ENCODE measurements at places on chromosomes 13 and 19.

DNA sequence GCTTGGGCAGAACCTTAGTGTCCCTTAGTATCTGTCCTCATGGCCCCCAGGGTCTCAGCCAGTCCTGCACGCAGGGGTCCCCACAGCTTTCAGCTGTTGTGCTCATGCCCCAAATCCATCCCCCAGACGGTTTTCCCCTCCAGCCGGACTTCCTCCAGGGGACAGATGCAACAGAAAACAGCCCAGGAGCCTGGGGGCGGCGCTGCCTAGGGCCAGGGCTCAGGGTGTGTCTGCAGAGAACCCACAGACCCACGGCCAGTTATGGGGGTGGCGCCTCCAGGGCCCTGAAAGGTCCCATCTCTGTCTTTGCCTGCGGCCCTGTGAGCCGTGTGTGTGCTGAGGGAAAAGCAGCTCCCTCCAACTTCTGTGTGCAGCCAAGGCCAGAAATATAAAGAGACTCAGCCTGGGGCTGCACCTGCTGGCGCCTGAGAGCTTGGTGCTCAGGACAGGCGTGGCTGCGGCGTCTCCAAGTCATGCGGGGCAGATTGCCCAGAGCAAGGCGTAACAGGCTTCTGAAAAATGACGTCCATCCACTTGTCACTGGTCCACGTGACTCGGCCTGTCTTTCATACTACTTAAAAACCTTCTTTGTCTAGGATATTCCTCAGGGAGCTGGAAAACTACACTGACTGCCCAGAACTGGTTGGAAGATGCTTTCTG lies 22.1 kb upstream of the F7 start:
- DNase-seq, result peak; percentile 95

DNA sequence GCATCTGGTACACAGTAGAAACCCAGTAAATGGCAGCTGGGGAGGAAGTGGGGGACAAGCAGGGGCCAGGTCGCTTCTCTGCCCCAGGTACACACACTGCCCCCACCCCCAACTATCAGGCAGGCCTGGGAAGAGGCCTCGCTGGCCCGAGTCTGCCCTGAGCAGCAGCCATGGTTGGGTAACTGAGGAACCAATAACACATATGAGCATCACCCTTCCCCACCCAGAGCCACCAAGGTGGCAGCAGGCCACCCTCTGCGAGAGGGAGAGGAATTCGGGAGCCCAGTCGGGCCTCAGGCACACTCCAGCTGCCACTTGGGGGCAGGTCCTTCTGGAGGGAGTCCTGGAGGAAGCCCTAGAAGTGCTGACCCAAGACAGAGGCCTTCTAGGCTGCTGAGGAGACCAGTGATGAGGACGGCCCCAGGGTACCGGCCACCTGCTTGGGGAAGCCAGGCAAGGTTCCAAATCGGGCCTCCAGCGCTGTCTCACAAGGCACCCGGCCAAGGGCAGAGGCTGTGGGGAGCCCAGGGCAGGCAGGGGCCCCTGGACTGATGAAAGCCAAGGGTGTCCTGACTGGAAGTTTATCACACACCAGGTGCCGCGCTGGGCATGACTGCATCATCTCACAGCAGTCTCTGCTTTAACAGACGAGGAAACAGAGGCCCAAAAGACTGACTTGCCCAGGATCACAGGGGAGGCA lies 14.0 kb upstream of the KPTN start:
- DNase-seq, result no peak

DNA sequence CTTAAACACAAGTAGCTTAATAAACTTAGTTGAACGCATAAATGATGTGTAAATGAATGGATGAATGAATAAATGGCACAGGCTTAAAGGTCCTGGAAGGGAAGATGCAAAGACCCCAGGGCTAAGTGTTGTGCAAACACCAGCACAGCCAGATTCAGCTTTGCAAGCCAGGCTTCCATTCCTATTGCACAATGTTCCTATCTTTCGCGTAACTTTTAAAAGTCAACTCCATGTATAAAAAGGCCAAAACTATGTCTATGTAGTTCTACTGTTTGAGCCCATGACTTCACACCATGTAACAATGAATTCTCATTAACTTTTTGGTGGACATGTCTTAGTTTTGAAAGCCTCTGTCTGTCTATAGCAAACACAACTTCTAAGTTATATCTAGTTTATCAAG lies 226.0 kb downstream of the NALCN start:
- DNase-seq, result no peak

- peak; percentile 86 for DNase-seq
These were observed 21.9 kb downstream of the ATP11A start for GRCh38 chr13:112711528-112712265.

GRCh38 chr13:60258349-60258748 lies 94.6 kb upstream of the DIAPH3 start:
- DNase-seq, result no peak
